ENCODE measurements at places on chromosomes 5 and 9. TPM values are rescaled to one million over a fixed set of nuclear protein-coding genes. Genes with fewer than 3 reads are reported as not detected.

SHLD3 gene
- total RNA-seq: 2.8 TPM

- no peak for DNase-seq
Observed at GRCh38 chr5:75551471-75551870, 39.8 kb downstream of the POLK start.

DNA sequence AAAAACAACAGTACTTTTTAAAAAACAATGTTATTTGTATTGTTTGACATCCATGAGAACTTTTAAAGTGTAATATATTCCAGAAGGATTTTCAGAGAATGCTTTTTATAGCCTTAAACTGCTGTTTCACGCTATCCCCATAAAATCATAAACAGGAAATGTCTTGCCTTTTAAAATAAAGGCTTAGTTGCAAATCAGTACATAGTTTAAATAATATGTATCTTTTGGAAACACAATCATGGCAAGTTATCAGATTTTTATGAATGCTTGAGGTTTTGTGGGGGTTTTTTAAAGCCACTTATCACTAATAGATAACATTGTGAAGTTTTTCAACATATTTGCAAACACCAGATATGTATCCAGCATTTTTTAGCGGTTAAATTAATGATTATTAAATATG, 37.2 kb upstream of the F2RL2 start:
- no peak for DNase-seq

GRCh38 chr5:180801596-180802324, 846 bp downstream of the MGAT1 start:
- no peak for DNase-seq

LOX gene
- 98.8 TPM for total RNA-seq

- no peak for DNase-seq
Observed at GRCh38 chr9:128720841-128721486, 3.0 kb downstream of the ZDHHC12 start.

DNA sequence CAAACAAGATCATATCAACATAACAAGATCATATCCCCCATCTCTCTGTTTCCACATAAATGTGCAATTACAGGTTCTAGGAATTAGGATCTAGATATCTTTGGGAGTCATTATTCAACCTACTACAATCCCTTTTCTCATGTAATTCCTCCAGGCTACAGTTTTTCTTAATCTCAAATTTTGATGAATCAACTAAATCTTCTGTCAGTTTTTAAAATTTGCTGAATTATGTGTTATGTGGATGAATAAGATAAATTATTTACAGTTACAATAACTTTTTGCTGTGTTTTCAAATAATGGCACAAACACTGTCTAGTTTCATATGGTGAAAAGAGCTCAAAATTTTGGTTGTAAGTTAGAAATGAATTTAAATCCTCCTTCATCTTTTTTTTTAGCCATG, 405.8 kb downstream of the FAM170A start:
- no peak for DNase-seq

DNA sequence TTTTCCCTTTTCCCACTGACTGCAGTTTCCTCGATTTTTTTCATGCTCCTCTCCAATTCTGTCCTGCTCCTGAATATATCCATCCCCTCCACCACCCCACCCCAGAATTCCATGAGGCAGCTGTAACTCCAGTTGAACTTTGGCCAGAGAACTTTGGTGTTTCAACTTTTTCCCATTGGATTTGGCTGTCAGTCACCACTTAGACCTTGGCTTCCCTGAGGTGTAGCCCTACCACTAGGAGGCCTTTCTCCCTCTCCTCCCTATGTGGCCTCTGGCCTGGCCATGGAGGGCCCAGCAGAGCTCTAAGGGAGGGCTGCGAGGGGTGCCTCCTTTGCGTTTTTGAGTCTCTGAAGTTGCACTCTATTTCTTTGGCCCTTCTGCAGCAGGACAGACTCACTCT, 261.3 kb downstream of the PIK3R1 start:
- DNase-seq: no peak

GRCh38 chr5:109671136-109671535, 18.6 kb upstream of the MAN2A1 start:
- no peak for DNase-seq

ZNF658 gene
- total RNA-seq: 5.0 TPM

DNA sequence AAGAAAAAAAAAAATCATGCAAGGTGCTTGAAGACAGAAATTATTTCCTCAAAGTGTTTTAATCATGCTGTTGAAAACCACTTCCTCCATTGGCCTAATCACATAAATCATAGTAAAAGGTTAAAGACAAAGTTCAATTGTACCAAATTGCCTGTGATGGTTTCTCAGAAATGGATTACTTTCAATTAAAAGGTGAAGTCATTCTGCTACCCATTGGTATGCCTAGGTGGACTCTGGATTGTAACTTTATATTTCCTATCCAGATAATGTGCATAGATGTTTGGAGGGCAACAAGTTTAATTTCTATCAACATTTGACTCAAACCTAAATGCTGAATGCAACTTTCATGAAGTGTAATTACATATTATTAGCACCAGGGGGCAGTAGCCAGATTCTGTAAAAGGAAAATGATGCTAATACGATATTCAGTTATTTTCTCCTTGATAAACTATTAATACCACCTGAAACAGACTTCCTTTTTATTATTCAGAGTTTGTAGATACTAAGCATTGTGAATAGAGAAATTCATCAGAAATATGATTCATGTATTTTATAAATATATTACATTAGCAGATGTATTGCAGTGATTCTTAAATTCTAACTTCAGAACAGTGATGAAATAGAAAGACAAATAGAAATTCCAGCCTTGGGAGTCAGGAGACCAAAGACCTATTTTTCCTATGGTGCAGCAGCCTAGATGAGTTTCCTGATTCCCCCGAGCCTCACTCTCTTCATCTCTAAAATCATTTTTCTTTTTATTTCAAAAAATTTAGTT, 148.2 kb downstream of the CAAP1 start:
- DNase-seq: no peak

DNA sequence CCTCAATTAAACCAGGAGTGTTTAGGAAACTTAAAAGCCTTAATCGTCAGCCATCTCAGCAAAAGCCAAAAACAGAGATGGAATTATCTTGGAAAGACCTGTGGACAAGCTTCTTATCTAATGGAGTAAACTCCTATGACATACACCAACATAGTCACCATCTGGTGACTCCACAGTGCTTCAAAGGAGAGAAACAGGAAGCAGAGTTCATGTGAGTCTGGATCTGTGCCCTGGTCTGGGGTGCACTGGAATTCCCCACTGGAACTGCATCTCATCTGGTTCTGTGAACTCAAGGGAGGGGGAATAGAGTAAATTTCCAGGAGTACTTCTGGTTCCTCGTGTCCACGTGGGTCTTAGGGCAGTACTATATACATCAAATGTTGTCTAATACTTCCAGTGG, 36.3 kb upstream of the KCNN2 start:
- no peak for DNase-seq

GRCh38 chr5:24899180-24899579, 254.4 kb upstream of the CDH10 start:
- no peak for DNase-seq

GRM6 gene
- not detected for total RNA-seq

DNA sequence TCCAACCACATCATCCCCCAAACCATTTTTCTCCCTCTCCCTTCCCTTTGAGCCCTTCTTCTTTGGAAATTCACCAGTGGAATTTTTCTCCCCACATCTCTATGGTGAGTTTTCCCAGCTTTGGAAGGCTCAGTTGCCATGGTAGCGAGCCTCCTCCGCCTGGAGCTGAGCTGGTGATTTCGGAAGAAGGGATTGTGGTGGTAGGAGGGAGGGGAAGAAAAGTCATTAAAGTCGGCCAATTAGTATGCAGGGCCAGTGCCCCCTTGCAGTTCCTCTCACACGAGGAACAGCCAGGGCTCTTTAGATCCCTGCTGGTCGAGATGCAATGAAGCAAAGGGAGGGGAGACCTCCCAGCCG, 322.0 kb downstream of the NTRK2 start:
- DNase-seq: no peak

CCDC152 gene
- 0.90 TPM for total RNA-seq

GRCh38 chr5:6704361-6704851, 8.8 kb upstream of the TENT4A start:
- DNase-seq: no peak

DNA sequence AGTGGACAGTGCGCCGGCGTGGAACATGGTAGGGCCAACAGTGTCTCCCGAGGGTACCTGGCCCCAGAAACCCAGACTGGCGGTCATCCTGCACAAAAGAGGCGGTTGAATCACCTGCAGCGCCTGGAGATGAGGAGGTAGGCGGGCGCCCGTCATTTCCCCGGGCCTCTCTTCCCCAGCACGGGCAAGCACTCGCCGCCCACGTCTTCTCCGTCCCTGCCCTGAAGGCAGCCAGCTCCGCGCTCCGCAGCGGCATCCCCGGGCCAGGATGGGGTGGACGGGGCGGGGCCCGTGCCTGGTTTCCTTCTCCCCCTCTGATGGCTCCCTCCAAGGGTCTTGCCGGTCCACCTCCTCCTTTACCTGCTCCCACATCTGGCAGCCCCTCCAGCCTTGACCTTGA, 27.1 kb upstream of the N4BP3 start:
- DNase-seq: no peak

SLC34A3 gene
- not detected for total RNA-seq

- no peak for DNase-seq
Observed at GRCh38 chr9:20552874-20553557, 69.3 kb downstream of the MLLT3 start.

ARRDC3 gene
- 45.4 TPM for total RNA-seq

LIX1 gene
- total RNA-seq: not detected

DNA sequence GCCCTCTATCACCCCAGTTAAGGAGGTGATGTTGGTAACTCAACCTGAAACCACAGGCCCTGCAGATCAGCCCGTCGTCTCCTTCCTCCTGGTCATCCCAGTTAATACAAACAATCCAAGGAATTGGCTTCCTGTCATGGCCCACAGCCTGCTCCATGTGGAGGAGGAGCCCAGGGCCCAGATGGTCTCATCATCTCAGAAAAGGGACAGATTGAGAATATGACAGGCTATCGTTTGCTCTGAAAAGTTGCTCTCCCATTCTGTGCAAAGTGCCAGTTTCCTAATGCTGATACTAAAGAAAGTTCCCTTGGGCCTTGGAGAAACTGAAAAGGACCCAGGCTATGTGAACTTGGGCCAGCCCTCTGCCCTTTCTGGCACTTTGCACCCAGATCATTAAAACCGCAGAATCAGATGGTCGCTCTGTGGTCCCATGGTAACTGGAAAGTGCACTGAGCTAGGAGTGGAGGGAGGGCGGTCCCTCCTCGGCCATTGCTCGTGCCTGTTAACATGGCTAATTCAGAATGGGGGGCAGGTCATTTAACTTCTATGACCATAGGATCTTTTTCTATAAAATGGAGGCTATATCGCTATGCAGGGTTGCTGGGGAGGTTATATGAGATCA, 675 bp upstream of the SPAAR start:
- DNase-seq: no peak

PARP8 gene
- total RNA-seq: 27.4 TPM

SARDH gene
- 0.62 TPM for total RNA-seq

GRCh38 chr9:136761545-136761981, 2.8 kb downstream of the LCN15 start:
- peak; percentile 55 for DNase-seq

- no peak for DNase-seq
Observed at GRCh38 chr5:149325894-149326293, 19.4 kb upstream of the GRPEL2 start.

QRFP gene
- not detected for total RNA-seq

GRCh38 chr9:4530375-4530774, 40.1 kb downstream of the SLC1A1 start:
- no peak for DNase-seq

- DNase-seq: no peak
Observed at GRCh38 chr5:53674121-53674520, 113.7 kb downstream of the NDUFS4 start.

DNA sequence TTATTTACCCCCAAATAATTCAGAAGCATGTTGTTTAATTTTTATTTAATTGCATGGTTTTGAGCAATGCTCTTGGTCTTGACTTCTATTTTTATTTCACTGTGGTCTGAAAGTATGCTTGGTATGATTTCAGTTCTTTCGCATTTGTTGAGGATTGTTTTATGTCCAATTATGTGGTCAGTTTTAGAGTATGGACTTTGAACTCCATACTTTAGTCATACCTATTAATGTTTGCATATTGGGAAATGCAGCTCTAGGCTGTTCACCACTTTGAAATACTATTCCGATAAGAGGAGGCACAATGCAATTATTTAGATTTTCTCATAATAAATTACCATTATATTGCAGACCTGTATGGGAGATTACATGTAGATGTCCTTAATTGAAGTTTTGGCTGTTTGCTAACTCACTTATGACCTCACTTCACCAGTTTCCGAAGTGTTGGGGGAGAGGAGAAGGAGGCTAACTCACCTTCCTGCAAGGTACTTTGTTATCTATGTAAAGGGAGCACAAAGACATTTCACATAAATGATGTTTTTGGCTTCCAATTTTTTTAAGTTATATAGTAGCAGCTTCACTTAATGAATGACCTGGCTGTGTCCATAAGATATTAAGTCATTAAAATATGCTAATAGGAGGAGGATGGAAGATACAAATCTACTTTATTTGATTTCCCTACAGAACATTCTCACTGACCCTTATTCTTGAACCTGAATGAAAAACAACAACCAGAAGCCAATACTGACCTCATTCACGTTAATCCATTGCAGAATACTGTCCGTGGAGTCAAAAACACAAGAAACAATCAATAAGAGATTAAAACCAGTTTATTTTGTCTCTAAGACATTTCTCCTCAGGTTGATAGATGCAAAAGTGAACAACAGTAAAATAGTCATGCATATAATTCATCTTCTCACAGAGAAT, 970.3 kb upstream of the ARRDC3 start:
- no peak for DNase-seq

Measured in posterior vena cava (tissue), 2 donors.